ENCODE measurements at places on chromosomes 11 and 22.

GRCh38 chr11:109838026-109838425 lies 255.2 kb upstream of the ZC3H12C start:
- no peak for DNase-seq

GRCh38 chr11:6497069-6497839 lies at the start of gene DNHD1:
TSS of gene DNHD1 (plus strand) at chr11:6497280. CDS start at chr11:6498216, 936 bp downstream.
- no peak for DNase-seq

- no peak for DNase-seq
Observed at GRCh38 chr11:102438311-102439062, 14.1 kb downstream of the TMEM123 start.

- peak; percentile 91 for DNase-seq
Observed at GRCh38 chr11:35006389-35007128, 90.1 kb downstream of the PDHX start.

GRCh38 chr11:130720232-130721022 lies 195.9 kb downstream of the SNX19 start:
- DNase-seq = no peak

GRCh38 chr22:28019881-28020861 lies 101.1 kb upstream of the PITPNB start:
- DNase-seq = peak; percentile 58

GRCh38 chr22:43740587-43741270 lies 71.4 kb downstream of the EFCAB6 start:
- no peak for DNase-seq

- DNase-seq = no peak
Observed at GRCh38 chr22:17638182-17638431, 450 bp upstream of the BCL2L13 start.

- DNase-seq = no peak
Observed at GRCh38 chr22:23007823-23008222, 62.5 kb upstream of the GNAZ start.

GRCh38 chr11:7964873-7965272 lies 374 bp downstream of the NLRP10 start:
- no peak for DNase-seq

DNA sequence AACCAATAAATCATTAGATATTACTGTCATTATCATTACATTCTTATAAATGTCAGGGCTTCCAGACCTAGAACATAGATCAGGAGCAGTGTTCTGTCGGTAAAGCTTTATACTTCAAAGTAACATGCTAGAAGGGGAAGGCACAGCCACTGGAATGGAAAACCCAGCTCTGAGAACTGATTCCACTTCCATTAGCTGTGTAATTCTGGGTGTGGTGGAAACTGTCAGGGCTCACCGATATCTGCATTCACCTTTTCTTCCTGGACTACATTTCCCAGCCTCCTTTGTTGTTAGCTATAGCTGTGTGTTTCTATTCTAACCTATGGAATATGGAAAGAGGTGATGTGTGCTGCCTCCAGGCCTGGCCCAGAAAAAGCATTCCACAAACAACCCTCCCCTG lies 585.8 kb downstream of the BUD13 start:
- no peak for DNase-seq

DNA sequence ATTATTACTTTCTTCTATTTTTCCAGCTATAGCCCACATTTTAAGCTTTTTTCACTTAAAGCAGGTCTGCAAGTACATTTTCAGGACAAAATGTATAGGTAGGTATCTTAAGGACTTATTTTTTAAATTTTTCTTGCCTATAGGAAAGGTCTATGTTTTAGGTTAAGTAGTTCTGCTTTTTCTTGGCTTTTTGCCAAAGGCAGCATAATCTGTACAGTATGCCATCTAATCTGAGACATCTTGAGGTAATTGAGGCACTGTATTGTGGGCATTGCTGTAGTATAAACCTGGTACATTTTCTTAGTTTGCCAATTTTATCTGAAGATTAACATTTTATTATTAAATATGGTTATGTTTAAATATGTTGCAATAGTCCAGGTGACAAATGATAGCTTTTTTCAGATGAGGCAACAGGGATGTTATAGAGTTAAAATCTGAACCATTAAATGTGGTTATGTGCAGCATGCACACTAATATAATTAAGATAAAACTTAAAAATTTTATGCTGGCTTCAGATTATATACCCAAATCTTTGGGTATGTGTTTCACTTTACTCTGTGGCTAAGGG lies 42.9 kb downstream of the QSER1 start:
- no peak for DNase-seq

GRCh38 chr11:34219941-34220370 lies 114.5 kb downstream of the NAT10 start:
- no peak for DNase-seq

DNA sequence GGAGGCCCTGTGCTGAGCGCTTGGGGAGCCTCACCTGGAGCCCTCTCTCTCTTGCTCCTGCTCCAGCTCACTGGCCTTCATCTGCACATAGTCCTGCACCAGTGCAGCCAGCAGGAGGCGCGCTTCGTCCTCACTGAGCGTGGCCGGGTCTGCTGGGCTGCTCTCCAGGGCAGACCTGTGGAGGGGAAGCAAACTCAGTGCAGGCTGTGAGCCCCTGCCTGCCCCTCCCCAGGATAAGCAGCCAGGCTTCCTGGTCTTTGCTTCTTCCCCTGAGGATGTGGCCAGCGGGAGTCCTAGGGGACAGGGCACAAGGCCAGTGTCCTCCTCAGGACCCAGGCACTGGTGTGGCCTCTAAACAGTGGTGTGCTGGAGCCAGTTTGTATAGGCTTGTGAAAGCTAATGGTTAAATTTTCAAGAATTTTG lies 2.2 kb downstream of the CALCA start:
- DNase-seq = peak; percentile 64

- DNase-seq = no peak
Observed at GRCh38 chr11:61872935-61873565, 18.3 kb downstream of the FADS3 start.

DNA sequence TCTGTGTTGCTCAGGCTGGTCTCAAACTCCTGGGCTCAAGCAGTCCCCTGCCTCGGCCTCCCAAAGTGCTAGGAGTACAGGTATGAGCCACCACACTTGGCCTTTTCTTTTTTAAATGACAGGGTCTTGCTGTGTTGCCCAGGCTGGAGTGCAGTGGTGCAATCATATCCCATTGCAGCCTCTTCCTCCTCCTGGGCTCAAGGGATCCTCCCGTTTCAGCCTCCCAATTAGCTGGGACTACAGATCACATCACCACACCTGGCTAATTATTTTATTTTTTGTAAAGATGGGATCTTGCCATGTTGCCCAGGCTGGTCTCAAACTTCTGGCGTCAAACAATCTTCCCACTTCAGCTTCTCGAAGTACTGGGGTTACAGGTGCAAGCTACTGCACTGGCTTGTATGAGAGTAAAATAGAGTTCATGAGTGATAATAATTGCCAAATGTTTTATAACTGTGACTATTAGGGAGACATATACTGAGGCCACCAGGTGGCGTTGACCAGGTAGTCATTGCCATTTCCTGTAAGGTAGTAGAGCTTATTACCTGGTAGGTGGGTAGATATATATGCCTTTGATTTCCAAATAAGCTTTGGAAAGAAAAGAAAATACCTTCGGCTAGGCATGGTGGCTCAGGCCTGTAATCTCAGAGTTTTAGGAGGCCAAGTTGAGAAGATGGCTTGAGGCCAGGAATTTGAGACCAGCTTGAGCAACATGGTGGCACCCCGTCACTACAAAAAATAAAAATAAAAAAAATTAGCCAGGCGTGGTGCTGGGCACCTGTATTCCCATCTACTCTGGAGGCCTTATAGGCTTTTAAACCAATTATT lies 5.4 kb downstream of the FDX1 start:
- no peak for DNase-seq

- DNase-seq = no peak
Observed at GRCh38 chr22:49228431-49229037, 599.1 kb downstream of the BRD1 start.

- DNase-seq = peak; percentile 86
Observed at GRCh38 chr11:45771566-45772448, 33.1 kb upstream of the SLC35C1 start.

DNA sequence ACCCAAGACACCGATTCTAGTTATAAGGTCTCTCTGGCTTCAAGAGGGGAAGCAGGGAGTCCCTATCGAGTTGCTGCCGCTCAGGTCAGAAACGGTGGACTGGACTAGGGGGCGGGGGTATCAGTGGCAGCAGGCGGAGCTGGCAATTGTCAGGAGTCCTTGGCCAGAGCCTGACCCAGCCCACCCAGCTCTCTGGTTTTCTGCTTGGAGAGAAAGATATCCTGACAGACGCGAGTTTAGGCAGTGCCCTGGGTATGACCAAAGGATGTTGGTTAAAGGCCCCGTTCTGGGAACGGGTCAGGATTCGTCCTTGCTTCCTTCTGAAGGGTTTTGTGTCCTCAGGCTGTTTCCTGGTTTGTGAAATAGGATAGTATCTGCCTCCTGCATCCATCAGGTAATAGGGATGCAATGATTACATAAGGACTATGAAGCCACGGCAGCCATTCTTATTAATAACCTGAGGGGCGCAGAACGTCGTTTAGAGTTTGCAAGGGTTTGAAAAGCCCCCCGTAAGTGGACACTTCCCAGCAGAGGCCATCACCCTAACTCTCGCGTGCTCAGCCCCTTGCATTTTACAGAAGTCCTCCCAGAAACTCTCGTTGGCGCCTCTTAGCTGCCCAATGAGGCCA lies 700 bp upstream of the DEPDC5 start:
- DNase-seq = no peak

DNA sequence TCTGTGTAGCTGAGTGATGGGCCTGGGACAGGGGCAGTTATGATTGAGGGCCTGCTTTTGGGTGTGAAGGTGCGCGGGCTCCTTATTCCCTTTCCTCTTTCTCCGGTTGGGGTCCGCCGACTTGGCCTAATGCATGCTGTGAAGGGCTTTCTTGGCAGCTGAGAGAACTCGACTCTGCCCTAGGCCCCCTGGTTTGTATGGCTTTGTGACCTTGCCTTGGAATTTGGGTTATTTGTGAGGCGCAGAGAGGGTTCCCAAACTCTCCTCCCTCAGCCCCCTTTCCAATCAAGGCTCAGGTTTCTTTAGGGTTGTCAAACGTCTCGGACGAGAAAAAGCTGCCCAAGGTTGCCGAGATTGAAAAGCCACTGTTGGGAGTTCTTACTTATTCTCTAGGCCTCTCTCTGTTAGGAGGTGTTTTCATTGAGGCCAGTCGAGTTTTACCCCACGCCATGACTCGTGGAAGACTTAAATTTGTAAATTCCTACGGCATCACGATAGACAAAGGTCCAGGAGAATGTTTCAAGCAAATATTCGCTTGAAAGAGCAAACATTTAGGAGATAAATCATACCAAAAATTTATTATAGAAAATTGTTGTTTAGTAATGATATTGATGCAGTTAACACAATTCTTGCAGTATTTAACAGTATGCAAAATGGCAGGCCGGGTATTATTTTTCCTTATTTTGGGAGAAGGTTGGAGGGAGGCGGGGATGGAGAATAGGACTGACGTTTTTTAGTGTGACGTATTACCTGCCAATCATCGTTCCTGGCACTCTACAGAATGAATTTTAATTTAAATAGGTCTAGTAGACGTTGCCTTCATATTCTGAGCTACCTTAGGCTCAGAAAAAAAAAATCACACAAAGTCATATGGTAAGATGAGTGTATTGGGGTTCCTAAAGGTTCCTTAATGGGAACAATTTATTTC lies 689 bp downstream of the PDHX start:
- peak; percentile 3 for DNase-seq

DNA sequence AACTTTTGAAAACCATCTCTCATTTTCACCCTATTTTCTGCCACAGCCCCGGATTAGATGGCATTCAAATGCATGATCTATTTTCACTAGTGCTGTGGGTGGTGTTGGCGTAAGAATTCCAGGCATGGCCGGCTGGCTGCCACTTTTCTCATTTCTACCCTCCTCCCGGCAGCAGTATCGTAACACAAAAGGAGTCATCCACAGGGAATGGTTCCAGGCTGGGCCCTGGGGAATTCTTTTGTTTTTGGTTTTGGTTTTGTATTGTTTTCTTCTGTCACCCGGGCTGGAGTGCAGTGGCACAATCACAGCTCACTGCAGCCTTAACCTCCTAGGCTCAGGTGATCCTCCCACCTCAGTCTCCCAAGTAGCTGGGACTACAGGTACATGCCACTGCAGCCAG lies 13.8 kb downstream of the JAML start:
- no peak for DNase-seq

GRCh38 chr22:49305966-49306631 lies 521.6 kb downstream of the BRD1 start:
- no peak for DNase-seq

GRCh38 chr22:32612834-32613233 lies 138.2 kb downstream of the FBXO7 start:
- no peak for DNase-seq

DNA sequence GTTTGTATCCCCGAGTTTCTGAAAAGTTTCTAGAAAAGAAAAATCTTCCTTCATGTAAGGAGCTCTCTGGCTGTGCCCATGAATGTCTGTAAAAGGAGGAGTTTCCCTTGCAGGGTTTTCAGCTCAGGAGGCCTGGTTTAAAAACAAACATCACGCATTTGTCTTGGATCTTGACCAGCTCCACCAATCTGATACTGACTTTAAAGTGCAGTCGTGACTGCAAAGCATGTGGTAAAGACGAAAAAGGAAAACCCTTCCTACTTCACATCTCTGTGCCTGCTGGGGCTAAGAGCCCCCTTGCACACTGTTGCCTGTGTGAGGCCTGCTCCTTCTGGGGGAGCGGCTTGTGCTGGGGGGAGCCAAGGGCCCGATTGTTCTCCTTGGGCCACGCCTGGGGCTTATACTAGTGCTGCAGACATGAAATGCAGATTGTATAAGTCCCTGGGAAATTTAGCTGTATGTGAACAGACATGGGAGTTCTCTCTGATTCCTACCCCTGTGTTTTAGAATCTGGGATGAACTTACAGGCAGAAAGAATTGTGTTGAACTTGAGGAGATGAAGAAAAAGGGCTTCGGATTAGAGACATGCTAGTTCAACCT lies 62.1 kb downstream of the ADAMTS15 start:
- DNase-seq = no peak

GRCh38 chr11:127875131-127875530 lies 712.2 kb downstream of the ETS1 start:
- no peak for DNase-seq

- DNase-seq = no peak
Observed at GRCh38 chr11:78907636-78908035, 333.0 kb upstream of the NARS2 start.

DNA sequence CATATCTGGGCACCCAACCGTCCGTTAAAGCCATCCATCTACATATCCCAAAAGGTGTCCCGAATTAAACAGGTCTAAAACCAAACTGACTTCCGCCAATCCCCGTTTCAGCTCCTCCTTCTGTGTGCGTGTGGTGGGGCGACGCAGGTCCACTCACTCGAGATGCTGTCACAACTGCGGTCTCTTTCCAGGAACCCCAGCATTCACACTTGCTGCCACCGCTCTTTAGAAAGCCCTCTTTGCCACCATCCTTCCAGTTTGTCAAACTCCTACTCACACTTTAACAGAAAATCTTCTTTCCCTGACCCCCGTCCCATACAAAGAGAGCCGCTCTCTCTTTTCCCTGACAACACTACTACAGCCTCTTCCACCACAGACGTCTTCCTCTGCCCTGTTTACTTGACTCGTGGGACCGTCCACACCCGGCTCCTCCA lies 467 bp downstream of the ESS2 start:
- peak; percentile 47 for DNase-seq

DNA sequence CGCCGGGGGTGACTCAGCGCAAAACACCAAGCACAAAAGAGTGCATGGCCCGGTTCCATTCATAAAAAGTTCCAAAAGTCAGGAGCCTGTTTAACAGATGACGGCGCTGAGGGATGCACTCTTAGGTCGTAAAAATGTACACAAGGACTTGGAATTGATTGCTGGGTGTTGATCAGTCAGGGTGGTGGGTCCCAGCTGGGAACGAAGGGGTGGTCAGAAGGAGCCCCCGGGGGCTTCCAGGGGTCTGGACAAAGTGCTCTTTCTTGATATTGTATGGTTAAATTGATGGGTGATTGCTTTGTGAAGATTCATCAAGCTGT lies 20.7 kb downstream of the IFITM10 start:
- no peak for DNase-seq

GRCh38 chr11:78415338-78415737 lies 2.3 kb downstream of the GAB2 start:
- DNase-seq = no peak
